ENCODE measurements at places on chromosomes 11 and 22. TPM values are rescaled to one million over a fixed set of nuclear protein-coding genes. Genes with fewer than 3 reads are reported as not detected.

The CARNS1 gene
- total RNA-seq: 0.18 TPM

The DYNC2H1 gene
- 8.3 TPM for total RNA-seq

The CRACR2B gene
- total RNA-seq: 4.6 TPM

The FAU gene
- 908 TPM for total RNA-seq

The LRRC56 gene
- 0.40 TPM for total RNA-seq

The AP5B1 gene
- total RNA-seq: 11.2 TPM

The FGF19 gene
- total RNA-seq: 0.08 TPM

Data from A549 treated with DMSO at 1 μM for 4 hours (cell line).